ENCODE measurements at places on chromosomes 7 and 10.

DNA sequence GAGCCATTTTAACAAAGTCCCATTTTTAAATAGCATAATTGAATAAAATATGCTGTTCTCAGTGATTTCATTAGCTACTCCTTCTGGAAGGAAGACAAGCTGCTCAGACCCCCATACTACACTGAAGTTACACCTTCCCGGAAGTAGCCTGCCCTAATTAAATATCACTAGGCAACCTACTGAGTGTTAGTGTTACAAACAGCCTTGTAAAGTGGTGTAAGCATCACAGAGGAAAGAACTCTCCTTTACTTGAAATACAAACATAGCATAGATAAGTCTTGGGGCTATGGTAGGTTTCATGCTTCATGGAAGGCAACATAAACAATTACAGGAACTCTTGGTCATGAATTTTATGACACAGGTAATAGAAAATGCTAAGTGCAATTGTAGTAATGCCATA, 43.4 kb upstream of the PTN start:
- DNase-seq, result no peak

DNA sequence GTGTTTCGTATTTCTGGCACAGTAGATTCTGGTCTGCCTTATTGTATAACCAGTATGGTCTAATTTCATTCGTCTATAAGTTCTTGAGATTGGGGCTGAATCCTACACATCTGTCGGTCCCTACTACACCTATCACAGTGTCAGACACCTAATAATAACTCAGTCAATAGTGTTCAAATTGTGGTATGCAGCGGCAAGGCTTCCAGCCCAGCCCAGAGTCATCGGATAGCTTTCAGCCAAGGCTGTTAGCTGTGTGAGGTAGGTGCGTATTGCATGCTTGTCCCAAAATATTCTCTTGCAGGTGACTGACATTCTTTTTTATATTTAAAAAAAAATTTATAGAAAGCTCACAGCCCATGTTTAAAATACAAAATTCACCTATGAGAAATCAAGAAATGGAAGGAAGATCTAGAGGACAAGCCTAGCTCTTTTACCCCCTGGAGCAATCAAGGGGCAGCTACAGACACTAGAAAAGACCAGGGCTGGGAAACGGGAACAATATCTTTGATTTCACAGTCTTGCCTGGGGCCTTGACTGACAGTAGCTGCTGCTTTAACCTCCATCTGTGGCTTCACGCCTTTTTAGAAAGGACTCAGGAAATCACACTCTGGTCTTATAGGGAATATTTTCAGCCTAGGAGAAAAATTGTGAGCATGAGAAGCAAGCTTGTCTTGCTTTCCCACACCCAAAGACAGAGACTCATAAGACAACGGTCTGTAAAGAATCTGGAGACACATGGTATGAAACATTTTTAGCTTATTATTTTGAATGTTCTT, 9.5 kb upstream of the ASB4 start:
- no peak for DNase-seq

DNA sequence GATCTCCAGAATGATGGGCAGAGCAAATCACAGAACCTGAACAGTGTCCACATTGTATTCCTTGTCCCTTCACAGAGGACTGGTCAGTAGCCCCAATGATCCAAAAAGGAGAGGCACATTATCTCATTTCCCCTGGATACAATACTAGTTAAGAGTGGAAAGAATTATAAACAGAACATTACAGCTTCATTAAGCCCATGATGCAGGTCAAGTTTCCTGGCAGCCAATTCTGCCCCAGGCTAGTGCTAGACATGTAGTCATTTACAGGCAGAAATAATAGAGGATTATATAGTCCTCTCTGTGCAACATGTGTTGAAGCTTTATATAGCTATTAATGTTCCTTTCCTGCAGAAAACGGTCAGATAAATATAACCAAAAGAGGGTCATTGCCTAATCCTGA, 124.3 kb upstream of the WNT16 start:
- DNase-seq, result no peak

DNA sequence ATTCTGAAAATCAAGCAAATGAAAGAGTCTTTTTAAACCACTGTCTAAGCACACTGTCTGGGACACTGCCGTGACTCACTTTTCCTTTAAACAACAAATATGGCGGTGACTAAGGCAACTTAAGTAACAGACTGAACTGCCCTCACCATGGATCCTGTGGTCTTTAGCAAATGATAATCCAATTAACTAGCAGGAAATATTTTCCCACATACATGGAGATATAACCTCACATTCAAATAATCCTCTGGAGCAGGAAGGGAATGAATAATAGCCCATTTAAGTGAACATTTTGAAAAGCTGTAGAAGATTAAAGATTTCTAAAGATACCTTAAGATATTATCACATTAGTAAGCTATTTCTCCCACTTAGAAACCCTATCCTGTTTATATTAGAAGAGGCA, 40.3 kb upstream of the LRRC17 start:
- no peak for DNase-seq

DNA sequence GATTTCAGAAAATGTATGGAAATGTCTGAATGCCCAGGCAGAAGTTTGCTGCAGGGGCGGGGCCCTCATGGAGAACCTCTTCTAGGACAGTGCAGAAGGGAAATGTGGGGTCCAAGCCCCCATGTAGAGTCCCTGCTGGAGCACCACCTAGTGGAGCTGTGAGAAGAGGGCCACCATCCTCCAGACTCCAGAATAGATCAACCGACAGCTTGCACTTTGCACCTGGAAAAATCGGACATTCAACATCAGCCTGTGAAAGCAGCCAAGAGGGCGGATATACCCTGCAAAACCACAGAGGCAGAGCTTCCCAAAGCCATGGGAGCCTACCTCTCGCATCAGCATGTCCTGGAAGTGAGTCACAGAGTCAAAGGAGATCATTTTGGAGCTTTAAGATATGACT, 14.3 kb downstream of the RPEL1 start:
- DNase-seq, result no peak

- no peak for DNase-seq
These were observed 167.0 kb downstream of the SFMBT2 start for GRCh38 chr10:7243873-7244272.

GRCh38 chr10:63935705-63936104, 414.5 kb downstream of the REEP3 start:
- DNase-seq, result no peak

DNA sequence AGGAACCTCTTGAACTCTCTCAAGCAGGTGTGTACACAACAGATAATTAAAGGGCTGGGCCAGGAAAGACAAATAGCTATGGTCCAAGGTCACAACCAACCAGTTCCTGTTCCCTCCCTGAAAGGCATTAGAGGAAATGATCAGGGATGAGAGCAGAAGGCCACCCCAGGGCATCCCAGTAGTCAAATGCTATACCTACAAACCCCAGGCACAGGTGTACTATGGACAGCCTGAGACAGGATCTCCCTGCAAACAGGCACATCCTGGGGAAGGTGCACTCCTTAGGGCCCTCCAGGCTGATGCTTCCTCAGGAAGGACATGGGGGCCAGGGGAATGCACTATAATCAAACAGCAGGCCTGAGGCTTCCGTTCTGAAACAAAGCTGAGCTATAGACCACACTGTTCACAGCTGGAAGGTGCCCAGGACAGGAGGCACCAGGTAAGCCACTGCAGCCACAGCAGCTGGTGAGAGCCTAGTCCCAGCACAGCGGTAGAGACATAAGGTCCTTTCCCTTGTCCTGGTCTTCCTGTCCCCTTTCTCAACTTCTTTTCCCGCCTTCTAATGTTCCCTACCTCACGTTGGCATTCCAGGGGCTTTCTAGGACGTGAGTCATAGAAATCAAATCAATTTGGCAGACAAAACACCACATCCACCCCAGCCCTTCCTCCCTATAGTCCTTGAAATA, 13.3 kb downstream of the PARP12 start:
- DNase-seq, result no peak

DNA sequence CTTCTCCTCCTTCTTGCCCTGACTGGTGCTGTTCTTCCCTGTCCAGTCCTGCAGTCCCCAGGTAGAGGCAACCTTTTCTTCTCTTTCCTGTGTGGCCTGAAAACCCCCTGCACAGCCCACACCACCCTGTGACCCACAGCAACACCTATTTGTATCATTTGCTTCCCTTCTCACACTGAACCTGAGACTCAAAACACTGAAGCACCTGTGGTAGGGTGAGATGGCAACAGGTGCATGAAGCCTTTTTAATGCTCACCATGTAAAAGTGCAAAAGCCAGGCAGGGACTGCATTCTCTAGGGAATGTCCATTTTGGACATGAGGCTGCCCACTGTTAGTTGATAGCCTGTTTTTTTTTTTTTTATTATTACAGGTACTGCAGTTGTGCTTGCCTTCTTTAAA, 71.4 kb downstream of the LRMDA start:
- no peak for DNase-seq

DNA sequence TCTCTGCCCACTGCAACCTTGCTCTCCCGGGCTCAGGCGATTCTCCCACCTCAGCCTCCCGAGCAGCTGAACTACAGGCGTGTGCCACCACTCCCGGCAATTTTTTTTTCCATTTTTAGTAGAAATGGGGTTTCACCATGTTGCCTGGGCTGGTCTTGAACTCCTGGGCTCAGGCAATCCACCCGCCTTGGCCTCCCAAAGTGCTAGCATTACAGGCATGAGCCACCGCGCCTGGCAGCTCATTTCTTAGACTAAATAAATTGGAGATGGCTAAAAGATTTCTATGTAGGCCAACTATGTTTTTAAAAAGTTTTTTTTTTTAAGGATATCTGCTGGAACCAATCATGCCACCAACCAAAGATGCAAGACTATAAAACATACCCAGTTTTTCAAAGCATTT, 67.8 kb downstream of the TRUB1 start:
- no peak for DNase-seq

DNA sequence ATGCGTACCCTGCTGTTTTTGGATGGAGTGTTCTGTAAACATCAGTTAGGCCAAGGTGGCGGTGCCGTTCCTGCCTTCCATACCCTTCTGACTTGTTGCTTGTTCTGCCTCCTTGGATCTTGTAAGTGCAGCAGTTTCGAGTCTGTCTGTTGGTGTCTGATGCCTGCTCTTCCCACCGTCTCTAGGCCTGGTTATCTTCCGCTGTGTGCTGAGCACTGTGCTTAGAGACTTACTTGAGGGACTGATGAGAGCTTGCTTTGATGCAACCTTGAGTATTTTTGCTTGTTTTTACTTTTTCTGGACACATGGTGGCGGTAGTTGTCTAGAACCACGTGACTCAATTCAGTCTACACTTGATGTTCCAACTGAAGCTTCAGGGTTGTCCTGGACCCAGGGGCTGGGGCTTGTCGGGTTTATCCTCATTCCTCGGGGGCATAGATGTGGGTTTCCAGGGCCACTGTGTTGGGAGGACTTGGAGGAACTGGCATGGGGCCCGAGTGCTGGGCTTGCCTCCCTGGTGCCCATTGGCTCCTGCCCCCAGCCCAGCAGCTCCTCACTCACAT, 14.4 kb upstream of the SPRN start:
- DNase-seq, result no peak

GRCh38 chr7:106767078-106767477, 98.0 kb upstream of the PIK3CG start:
- no peak for DNase-seq

- DNase-seq, result no peak
These were observed 23.8 kb downstream of the ELN start for GRCh38 chr7:74051629-74052410.
